CD4-positive, alpha-beta T cell treated with Interleukin-17A for 1 hour (primary cell): ENCODE measurements at places on chromosomes 2 and 18.

DNA sequence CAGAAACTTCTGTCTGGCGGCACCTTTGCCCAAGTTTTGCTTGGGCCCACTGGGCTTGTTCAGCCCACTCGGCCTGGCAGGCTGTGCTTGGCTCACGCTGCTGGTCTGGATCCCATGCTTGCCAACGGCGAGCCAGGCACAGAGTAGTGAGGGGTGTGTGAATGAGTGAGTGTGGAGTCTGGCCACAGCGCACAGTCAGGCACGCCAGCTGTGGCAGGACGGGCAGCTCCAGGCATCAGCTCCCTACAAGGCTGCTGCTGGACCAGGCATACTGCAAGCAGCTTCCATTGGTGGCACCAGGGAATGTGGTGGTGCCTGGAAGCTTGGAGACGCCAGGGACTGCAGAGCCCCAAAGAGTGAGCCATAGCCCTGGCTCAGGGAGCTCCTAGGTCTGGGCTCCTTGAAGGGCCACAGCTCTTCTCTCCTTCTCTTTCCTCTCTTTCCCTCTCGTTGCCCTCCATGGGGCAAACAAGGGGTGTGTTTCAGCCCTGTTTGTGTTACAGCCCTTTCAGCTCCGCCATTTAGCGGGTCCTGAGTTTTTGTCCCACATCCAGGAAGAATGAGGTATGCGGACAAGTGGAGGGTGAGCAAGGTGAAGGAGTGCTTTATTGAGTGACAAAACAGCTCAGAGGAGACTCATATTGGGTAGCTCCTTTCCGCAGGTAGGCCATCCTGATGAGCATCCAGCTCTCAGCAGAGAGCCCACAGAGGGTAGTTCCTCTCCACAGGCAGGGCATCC, 73.0 kb downstream of the AGPS start:
- no peak for DNase-seq

DNA sequence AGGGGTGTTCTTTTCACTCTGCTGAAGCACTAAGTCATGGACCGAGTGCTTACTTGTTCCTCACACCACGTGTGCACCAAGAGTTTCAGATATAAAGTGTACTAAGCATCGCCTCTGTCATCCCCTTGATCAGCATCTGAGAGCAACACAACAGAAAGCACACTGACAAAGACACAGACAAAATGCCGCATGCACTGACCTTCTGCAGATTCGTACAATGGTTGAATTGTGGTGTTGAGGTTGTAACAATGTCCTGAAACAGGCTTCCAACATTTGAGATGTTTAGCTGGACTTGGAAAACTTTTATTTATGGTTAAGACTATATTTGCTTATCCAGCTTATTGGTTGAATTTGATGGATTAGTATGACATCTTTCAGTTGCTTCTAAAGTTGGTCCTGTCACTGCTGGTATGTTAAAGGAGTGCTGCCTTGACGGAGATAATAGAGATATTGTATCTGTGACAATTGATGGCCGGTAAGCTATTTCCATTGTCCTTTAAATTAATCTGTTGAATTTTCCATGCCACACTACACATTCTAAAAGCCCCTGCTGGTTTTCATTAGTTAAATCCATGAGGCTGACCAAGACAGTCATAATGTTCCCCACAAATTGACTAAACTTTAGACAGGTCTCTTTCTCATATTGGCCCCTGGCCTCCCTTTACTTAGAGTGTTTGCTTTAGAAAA, 99.9 kb downstream of the CBLN2 start:
- no peak for DNase-seq

GRCh38 chr2:7333960-7334493, 416.8 kb downstream of the RNF144A start:
- DNase-seq, result no peak

DNA sequence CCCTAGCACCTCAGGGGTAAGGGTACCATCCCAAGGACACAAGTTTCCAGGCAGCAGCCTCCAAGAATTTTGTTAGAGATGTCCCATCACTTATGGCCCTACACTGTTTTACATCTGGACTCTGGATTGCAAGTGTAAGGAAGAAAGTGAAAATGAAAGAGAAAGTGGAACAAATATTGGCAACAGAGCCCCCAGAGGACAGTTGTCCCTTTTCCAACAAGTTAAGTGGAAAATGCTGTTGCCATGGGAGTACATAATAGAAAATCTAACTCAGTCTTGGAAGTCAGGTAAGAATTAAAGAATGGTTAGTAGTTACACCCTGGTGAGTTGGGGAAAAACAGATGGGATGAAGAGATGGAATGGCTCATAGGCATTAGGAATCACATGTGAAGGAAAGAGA, 50.6 kb downstream of the TTC21B start:
- peak; percentile 31 for DNase-seq

DNA sequence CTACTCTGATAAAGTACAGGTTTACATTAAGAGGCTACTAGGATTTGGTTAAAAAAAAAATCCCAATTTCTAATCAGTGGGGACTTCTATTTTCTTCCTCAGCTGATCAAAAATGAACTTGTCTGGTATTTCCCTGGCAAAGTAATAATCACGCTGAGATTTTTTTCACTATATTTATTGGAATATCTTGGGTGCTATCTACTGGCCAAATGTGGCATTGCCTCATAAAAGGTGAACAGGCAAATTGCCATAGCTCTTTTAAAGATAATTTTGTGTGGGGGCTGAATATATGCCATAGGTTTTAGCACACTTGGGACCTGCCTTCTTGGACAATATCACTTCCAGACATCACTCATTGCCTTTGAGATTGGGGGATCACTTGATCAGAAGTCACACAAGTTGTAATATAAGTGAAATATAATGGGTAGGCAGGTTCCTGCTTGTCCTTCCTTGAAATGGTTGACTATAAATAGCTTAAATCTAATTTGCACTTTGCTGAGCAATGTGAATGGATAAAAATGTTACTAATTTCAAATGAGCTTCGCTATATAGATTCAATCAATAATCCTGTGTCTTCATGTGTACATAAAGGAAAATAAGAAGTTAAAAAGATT, 7.0 kb upstream of the NXPH2 start:
- peak; percentile 19 for DNase-seq

DNA sequence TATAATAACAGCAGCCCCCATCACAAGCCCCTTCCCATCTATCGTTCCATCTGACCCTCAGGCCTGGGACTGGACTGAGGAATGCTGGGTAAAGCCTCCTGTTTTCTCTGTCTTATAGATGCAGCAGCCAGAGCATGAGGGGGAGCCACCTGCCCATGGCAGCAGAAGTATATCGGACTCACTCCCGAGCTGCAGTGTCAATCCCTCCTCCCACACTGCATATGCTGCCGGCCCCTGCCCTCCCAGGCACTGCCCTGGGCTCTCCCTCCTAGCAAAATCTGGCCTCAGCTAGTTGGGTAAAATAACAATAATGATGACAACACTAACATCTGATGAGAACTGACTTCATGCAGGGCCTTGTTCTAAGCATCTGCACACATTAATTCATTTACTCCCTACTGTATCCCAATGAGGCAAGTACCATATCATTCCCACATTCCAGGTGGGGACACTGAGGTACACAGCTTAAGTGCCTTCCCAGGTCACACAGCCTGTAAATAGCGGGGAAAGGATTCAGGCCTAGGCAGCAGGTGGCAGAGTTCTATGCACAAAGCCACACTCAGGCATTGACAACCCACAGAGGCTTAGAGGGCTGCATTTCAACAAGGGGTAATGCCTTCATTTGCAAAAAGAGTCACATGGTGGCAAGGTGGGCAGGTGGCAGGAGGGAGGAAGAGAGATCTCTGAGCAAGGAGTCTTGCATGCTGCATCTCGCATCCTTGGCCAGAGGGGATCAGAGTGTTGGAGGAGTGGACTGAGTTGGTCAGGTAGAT, 190.0 kb downstream of the ZBTB7C start:
- no peak for DNase-seq

DNA sequence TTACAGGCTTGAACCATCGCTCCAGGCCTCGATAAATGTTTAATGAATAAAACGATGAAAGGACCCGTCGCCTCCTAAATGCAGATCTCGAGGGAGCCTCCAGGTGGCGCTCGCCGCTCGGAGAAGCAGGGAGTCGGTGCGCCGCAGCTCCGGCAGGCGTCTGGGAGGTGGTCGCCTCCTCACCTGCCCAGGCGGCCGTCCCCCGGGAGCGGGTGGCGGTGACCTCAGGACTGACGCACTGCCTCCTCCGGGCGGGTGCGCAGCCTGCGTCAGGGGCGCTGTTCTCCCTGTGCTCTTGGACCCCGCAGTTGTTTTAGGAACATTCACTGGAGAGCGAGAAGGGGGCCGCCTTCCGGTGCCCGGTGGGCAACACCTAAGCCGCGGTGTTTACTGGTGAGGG, 38.6 kb upstream of the POLE4 start:
- DNase-seq, result peak; percentile 65

- DNase-seq, result no peak
Observed at GRCh38 chr2:48412443-48413250, 117.3 kb upstream of the STON1 start.

GRCh38 chr18:27361477-27361876, 176.4 kb upstream of the CHST9 start:
- DNase-seq, result no peak

DNA sequence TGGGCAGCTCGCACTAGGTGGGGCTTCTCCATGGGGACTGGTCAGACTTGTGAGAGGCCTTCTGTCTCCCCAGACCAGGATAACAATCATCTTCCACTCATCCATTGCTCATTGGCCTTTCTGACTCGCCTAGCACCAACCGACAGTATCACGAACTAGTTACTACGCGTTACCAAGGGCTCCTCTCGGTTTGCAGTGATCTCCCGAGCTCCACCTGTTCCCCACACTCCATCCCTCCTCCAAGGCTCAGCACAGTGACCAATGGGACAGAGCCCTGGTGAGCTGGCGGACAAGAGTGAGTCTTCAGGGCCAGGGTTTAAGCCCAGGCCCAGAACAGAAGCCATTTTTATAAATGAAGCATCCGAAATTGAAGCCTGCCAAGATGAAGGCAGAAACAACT, 42.8 kb upstream of the SMAD7 start:
- no peak for DNase-seq

- no peak for DNase-seq
Observed at GRCh38 chr2:220153118-220153517, 525.7 kb downstream of the SLC4A3 start.

- no peak for DNase-seq
Observed at GRCh38 chr2:47218066-47218581, 63.0 kb upstream of the STPG4 start.

GRCh38 chr2:178414266-178415247, 36.4 kb downstream of the PRKRA start:
- peak; percentile 83 for DNase-seq
